Colonic mucosa (tissue), 4 donors: ENCODE measurements at places on chromosomes 13 and 19. TPM values are rescaled to one million over a fixed set of nuclear protein-coding genes. Genes with fewer than 3 reads are reported as not detected.

GPR12 gene
- 0.30 TPM for total RNA-seq

UNC13A gene
- total RNA-seq = 0.29 TPM

ZNF667 gene
- 1.3 TPM for total RNA-seq

RXFP2 gene
- not detected for total RNA-seq

SPACA6 gene
- 3.0 TPM for total RNA-seq

GPR4 gene
- 2.0 TPM for total RNA-seq

IL4I1 gene
- total RNA-seq = 1.0 TPM

TSKS gene
- not detected for total RNA-seq

ZNF254 gene
- 14.1 TPM for total RNA-seq

CGB3 gene
- not detected for total RNA-seq

GRCh38 chr19:33290082-33290815, 12.1 kb downstream of the CEBPA start:
- H3K27me3 ChIP-seq = no peaks in the 10 kb centered on the region
- H3K4me1 ChIP-seq = peaks cover 36% of the 10 kb centered on the region
- H3K4me3 ChIP-seq = no peak overlapping the region

DNA sequence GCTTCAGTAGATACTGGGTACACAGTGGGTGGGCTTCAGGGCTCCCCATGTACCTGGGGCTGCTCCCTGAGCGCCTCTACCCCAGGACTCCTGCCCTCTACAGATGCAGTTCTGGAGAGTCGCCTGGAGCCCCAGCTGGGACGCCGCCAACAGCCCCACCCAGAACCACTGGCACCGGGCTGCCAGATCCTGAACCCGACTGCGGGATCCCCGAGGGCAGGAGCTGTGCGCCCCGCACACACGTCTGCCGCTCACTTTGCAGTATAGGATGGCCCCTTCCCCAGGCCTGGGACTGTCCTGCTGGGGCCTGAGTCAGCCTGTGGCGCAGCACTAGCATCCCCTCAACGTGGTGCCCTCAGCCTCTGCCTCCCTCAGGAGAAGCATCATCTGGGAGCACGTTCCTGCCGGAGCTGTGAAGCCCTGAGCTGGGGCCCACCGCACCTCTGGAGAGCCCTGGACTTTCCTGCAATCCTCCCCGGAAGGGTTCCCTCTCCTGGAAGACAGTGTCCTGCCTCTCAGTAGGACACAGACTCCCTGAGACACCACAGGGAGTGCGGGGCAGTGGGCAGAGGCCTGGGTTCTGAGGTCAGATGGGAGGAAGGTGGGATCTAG, 3.7 kb downstream of the REXO1 start:
- DNase-seq = no peak
- H3K27me3 ChIP-seq = no peaks in the 10 kb centered on the region
- no peaks in the 10 kb centered on the region for H3K36me3 ChIP-seq
- H3K27ac ChIP-seq = no peak overlapping the region
- peaks cover 32% of the 10 kb centered on the region for H3K4me1 ChIP-seq
- H3K4me3 ChIP-seq = no peak overlapping the region

DNA sequence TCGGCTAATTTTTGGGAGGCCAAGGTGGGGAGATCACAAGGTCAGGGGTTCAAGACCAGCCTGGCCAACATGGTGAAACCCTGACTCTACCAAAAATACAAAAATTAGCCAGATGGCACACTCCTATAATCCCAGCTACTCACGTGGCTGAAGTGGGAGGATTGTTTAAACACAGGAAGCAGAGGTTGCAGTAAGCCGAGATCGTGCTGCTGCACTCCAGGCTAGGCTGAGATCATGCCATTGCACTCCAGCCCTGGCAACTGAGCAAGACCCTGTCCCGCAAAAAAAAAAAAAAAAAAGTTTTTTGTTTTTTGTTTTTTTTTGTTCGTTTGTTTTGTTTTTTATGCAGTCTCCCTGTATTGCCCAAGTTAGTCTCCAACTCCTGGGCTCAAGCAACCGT, 21.2 kb downstream of the MAST1 start:
- no peak overlapping the region for H3K27ac ChIP-seq
- no peaks in the 10 kb centered on the region for H3K4me1 ChIP-seq
- no peak overlapping the region for H3K4me3 ChIP-seq

DNA sequence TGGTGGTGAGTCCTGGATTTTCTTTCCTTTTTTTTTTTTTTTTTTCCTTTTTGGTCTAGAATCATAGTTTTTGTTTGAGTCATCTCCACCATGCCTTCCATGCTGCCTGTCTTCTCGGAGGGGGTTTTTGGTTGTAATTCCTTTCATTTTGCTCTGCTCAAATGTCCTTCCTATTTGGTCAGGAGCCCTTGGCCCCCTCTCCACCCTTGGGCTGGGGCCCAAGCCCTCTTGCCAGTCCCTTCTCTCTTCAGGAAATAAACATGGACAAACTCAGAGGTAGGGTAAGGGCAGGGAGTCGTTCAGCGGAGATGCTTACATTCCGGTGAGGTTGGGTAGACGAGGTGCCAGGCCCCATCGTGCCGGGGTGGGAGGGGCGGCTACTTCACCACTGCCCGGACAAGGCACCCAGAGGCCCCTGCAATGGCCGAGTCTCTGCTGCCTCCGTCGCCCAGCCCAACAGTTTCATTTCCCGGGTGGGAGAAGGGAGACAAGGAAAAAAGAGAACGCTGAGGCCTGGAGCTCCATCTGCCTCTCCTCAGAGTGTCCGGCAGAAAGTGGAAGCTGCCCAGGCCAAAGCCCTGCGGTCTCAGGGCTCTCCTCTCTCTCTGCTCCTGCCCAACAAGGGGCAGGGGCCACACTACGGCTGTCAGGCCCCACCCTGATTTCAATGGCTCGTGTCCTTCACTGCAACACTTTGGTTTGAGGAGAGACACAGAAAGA, 12.7 kb downstream of the ZNF574 start:
- no peak for DNase-seq
- peaks cover 8% of the 10 kb centered on the region for H3K4me1 ChIP-seq
- no peak overlapping the region for H3K27ac ChIP-seq
- H3K4me3 ChIP-seq = no peak overlapping the region
- H3K36me3 ChIP-seq = no peaks in the 10 kb centered on the region

DNA sequence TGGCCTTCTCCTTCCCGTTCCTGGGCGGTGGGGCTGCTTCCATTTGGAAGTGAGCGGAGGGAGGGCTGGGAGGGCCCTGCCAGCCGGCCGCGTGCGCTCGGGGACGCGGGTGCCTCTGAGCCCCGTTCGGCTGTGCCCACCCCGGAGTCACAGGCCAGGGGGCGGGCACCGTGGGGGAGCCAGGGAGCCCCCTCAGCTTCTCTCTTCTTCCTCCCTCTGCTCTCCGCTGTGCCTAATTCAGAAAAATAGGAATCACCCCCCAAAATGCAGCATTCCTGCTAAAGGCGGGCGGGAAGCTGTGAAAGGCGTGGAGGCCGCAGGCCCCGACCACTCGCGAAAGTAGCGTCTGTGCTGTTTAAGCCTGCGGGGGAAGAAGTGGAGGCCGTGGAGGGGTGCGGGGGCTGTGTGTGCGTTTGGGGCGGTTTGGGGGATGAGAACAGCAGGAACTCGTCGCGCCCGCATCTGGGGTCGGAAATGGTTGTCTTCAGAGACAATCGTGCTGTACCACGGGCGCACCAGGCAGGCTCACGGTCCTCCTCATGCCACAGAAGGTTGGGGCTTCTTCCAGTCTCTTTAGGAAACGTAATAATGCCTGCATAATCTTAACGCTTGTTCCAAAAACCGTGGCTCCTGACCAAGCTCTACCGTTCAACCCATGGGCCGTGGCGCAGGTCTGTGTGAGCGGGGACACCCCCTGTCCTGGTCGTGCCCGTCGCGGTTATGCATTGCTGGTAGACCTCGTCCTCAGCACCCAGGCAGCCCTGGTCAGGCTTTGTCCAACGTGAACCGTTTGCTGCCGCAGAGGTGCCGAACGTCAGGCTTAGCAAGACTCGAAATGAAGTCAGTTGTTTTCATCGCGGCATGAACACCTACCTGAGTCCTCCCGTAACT, 110.4 kb upstream of the SOX1 start:
- H3K36me3 ChIP-seq = no peaks in the 10 kb centered on the region
- H3K27me3 ChIP-seq = no peaks in the 10 kb centered on the region

GRCh38 chr13:41613984-41614661, 156.8 kb downstream of the RGCC start:
- H3K4me1 ChIP-seq = no peaks in the 10 kb centered on the region
- DNase-seq = no peak
- H3K27ac ChIP-seq = no peak overlapping the region
- no peaks in the 10 kb centered on the region for H3K27me3 ChIP-seq
- no peaks in the 10 kb centered on the region for H3K36me3 ChIP-seq
- H3K4me3 ChIP-seq = no peak overlapping the region

DNA sequence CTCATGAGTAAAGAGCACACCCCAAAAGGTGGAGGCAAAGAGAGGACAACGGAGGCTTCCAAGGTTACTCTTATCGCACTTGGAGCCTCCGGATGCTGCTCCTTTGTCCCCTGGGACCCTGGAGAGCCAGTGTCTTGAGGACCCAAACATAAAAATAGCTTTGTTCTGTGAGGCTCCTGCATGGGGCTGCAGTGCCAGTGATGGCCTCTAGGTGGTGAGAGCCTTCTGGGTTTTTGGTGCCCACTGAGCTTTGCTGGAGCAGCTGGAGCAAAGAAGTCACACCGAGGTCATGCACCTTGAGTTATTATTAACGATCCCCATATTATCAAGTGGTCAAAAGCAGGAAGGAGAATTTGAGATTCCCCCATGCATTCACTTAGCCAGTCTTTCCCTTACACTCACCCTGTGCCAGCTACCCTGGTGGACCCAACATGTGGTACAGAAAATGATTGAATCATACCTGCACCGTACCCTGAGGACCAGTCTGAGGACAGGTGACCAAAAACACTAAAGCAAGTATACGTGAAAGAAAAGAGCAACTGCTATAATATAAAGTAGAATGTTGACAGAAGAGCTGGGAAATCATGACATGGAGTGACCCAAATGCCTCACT, 41.5 kb downstream of the ZNF682 start:
- DNase-seq = no peak
- H3K27ac ChIP-seq = no peak overlapping the region
- no peaks in the 10 kb centered on the region for H3K36me3 ChIP-seq
- H3K4me1 ChIP-seq = no peaks in the 10 kb centered on the region
- H3K27me3 ChIP-seq = no peaks in the 10 kb centered on the region

GRCh38 chr19:39110263-39110967, 15.2 kb upstream of the PAK4 start:
- DNase-seq = peak; percentile 70
- no peaks in the 10 kb centered on the region for H3K4me1 ChIP-seq
- no peaks in the 10 kb centered on the region for H3K27me3 ChIP-seq
- H3K36me3 ChIP-seq = no peaks in the 10 kb centered on the region
- H3K27ac ChIP-seq = no peak overlapping the region

- no peak overlapping the region for H3K27ac ChIP-seq
- DNase-seq = no peak
- no peaks in the 10 kb centered on the region for H3K27me3 ChIP-seq
- no peaks in the 10 kb centered on the region for H3K36me3 ChIP-seq
- no peaks in the 10 kb centered on the region for H3K4me1 ChIP-seq
Measured at GRCh38 chr13:49821216-49822009, 28.9 kb upstream of the KPNA3 start.
